NCI-H1105 (cell line): ENCODE measurements at places on chromosomes 12 and 14.
A peak's percentile ranks its signal among the peaks of the same experiment; 100 is the strongest.

DNA sequence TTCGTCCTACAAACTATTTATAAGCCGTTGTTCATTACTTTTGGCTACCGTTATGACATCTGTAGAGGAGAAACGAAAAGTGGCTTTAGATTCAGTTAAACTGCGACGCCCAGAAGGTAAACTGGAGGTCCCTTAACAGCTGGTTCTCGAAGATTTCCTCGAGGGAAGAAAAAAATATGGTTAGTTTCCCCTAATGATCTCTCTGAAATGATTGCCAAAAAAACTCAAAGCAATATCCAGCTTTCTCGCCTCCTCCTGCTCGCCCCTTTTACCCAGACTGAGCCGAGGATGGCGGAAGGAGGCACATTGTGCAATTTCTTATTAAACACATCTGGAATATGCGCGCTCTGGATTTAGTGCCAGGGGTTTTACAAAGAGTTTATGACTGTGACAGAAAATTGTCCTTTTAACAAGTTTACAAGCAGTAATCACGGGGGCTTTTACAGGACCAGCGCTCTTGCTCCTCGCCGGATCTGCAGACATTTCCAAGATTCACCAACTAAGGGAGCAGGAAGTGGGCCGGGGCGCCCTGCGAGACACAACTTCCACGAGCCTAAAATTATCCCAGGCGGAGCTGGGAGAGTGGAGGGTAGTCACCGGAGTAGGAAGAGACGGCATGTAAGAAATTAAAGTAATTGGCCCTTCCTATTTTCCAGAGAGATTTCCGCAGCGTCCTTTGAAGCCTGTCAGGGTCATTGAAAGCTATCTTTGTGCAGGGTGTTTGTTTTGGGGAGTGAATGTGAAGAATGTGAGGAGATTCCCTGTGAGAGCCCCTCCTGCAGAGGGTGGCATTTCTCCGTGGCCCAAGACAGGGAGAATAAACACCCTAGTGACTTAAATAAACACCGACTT lies 5.6 kb downstream of the SIX1 start:
- no peak for DNase-seq

DNA sequence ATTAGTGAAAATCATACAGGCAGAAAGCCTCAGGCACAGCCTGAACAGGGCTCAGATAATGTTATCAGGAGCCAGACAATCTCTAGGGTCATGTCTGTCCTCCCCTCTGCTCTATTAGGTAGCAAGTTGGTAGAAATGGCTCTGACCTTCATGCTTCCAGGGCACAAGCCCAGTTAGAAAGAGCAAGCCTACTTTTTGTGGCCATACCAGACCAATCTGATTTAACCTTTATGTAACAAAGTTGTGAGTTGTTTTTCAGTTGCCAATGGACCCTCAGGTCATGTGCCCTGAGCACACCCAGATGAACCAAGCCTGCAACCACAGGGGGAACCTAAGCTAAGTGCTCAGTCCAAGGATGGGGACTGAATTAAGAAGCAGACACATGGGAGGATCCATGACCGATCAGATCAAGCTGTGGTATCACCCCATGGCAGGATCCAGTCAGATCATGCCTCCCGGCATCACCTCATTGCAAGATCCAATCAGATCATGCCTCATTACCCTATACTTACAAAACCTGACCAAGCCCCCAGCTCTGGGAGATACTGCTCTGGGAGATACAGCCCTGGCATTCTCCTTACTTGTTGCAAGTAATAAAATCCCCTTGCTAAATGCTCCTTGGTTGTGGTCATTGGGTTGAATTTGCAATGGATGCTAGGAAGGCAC lies 18.8 kb upstream of the HIGD1C start:
- no peak for DNase-seq

- DNase-seq: no peak
These were observed 466.6 kb downstream of the FOXG1 start for GRCh38 chr14:29233188-29233587.

- DNase-seq: peak; percentile 18
These were observed 910.0 kb downstream of the TMEM121 start for GRCh38 chr14:106436310-106436905.
